ENCODE measurements at places on chromosomes 1 and 21.

GRCh38 chr1:245874942-245875580 is 632.0 kb downstream of the SMYD3 start:
- DNase-seq = no peak

DNA sequence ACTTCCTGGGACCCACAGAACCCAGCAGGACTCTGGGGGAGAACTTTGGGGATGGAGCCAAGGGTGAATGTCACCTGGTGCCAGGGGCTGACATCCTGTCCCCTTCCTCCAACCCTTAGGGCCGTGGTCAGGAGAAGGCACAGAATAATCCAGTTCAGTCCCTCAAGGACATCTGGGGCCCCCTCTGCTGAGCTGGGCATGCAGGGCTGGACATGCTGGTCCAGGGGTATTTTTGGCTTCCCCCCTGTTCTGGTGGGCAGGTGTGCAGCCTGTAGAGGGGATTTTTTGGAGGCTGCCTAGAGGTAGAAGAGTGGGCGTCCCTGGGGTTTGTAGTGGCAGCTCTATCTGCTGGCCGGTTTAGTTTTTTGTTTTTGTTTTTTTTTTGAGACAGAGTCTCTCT is 3.4 kb upstream of the CROCC start:
- DNase-seq = no peak

DNA sequence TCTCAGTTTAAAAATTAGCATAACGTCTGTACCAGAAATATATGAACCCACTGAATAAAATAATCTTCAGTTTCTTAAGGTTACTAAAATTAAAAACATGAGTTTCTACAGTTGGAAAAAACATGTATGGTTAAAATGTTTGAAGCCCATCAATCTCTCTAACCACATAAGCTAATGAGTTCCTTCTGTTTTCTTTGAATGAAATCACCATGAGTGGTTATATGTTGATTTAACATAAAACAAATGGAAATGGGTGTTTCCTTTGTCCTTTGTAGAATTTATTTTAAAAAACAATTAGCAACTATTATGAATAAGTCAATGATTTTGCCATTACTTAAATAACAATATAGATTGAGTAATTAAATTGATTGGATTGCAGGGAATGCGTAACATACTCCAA is 3.0 kb upstream of the ADGRL2 start:
- DNase-seq = no peak

GRCh38 chr1:22763487-22764200 is 53.0 kb downstream of the EPHB2 start:
- DNase-seq = no peak
